ENCODE measurements at places on chromosomes 1 and 21.
A peak's percentile ranks its signal among the peaks of the same experiment; 100 is the strongest.

DNA sequence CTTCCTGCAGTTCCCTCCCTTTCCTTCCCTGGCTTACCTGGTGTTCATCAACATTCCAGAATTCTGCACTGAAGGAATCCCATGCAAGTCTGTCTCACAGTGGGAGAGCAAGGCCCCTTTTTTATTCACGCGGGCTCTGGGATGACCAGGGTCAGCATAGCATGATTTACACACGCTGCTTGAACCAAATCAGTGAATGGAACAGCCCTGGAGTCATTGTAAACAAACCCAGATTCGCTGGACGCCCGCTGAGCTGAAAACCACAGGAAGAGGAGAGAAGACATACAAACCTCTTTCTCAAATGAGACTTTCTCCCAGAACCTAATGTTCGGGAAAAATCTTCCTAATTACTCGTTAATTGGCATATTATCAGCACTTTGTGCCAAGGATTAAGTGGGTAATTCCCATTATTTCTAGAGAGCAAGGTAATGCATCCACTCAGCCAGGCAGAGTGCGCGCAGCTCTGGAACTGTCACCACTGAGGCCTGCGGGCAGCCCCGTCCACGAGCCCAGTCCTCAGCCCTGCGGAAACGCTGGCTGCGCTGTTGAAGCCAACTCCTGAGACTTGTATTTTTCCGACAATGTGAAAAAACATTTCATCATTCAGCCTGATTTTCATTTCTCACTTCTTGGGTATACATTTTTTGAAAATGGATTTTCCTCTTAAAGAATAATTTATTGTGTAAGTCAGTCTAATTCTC is 140.0 kb downstream of the ETS2 start:
- DNase-seq = no peak

DNA sequence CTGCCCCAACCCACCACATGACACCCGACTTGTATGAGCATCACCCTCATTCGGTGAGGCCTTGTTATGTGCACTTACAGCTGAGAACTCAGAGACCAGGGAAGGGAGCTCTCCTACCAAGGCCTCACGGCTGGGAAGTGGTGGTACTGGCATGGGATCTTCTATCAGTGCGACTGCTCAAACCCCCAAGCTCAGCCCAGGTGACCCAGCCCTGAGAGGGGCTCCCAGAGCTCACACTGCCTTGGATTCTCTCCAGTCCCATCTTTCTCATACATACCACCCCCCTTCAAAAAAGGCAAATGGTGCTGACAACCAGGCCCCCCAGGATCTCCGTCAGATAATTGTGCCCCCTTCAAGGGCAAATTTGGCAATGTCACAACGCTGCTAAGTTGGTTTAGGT is 777 bp upstream of the PLA2G2F start:
- DNase-seq = no peak

GRCh38 chr1:15246960-15247614 is at the start of gene FHAD1:
FHAD1 (plus strand) TSS chr1:15247223; CDS start chr1:15251785, 4,562 bp downstream.
- peak; percentile 26 for DNase-seq

GRCh38 chr1:27366411-27367159 is at the start of gene MAP3K6:
MAP3K6 (minus strand) TSS chr1:27366961; CDS start chr1:27366597, 364 bp downstream.
- peak; percentile 88 for DNase-seq

- no peak for DNase-seq
Measured at GRCh38 chr1:192913683-192914082, 104.8 kb downstream of the RGS2 start.
